ENCODE measurements at places on chromosomes 4 and X.

GRCh38 chr4:108204518-108204917, 35.8 kb upstream of the LEF1 start:
- DNase-seq = no peak

DNA sequence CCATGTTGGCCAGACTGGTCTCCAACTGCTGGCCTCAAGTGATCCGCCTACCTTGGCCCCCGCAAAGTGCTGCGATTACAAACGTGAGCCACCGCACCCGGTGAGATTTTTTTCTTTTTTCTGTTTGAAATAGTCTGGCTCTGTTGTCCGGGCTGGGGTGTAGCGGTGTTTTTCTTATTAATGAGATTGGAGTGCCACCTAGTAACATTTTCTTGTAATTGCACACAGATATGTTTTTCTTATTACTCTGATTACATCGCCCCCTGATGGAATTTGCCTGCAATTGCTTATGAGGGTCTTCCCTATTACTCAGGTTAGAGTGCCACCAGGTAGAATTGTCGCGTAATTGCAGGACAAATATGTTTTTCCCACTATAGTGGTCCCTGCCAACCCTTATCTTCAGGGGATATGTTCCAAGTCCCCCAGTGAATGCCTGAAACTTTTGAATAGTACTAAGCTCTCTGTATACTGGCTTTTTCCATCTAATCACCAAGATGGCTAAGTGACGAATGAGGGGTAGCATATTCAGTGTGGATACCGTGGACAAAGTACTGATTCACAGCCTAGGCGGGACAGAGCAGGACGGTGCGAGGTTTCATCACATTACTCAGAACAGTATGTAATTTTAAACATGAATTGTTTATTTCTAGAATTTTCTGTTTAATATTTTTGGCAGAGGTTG, 8.6 kb upstream of the PDHA1 start:
- peak; percentile 1 for DNase-seq

- no peak for DNase-seq
Measured at GRCh38 chr4:5972571-5972970, 45.7 kb downstream of the C4orf50 start.

DNA sequence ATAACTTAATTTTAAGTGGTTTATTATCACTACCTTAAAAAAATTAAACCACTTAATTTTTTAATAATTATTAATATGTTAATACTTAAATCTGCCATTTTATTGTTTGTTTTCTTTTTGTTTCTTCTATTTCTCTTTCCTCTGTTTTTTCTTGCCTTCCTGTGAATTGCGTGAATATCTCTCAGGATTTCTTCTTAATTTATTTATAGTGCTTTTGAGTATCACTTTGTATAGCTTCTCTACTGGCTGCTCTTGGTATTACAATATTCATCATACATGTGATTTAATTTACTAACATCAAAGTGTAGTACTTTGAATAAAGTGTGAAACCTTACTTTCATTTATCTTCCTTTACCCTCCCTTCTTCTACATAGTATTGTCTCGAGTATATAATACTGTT, 349.5 kb upstream of the CPXCR1 start:
- DNase-seq = no peak

GRCh38 chrX:34848281-34848680, 94.3 kb upstream of the FAM47B start:
- no peak for DNase-seq

GRCh38 chr4:144705601-144706590, 59.9 kb downstream of the HHIP start:
- DNase-seq = no peak

DNA sequence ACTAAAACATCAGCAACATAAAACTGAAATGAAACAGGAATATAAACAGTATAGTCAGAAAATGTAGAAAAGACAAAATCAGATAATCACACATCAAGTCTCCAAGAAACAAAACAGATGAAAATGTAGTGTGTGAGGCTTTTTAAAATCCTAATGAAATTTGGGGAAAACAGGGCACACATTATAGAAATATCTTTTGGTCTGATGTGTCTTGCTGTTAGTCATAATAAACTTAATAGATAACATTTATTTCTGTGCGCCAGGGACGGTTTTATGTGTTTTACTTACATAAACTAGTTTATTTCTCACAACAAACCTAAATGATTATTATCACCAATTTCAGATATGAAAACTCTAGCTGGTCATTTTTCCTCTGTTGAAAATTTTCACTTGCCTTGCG, 293.9 kb upstream of the GATB start:
- DNase-seq = no peak

DNA sequence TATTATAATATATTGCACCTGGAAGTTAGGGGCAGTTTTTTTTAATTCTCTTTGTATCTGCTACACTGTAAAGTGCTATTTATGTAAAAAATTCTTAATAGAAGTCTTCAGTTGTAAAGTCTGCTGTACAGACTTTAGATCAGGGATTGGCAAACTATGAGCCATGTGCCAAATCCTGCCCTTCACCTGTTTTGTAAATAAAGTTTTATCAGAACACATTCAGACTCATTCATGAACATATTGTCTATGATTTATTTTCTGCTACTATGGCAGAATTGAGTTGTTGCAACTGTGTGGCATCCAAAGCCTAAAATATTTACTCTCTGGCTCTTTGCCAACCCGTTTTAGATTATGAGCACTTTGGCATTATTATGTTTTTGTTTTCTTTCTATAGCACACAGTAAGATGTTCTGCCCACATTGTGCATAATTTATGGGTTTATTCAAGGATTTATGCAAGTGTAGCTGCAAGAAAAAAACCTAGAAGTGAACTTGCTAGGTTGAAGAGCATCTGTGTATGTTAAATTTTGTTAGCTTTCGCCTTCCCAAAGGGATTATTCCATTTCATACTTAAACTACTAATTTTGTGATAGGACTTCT, 56.9 kb downstream of the CLCN3 start:
- no peak for DNase-seq

GRCh38 chr4:174658246-174658645, 136.0 kb upstream of the HPGD start:
- DNase-seq = no peak

DNA sequence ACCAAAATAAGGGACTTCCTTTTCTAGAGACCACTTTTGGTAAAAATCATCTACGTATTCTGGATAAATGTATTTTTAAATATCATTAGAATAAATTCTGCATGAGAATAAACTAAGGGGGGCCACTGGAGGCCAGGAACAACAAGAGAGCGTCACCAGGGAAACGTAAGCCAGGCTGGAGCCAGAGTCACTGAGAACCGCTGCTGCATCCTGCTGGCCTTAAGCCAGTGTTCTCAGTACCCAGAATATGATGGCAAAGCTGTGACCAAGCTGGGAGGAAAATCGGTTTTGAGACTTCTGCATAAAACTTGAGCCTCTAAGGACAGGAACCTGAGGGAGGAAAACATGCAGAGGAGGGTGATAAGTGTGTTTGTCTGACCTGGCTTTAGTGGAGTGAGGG, 63.0 kb upstream of the FAM9A start:
- no peak for DNase-seq

- DNase-seq = no peak
Measured at GRCh38 chr4:8150152-8151090, 8.2 kb downstream of the ABLIM2 start.

GRCh38 chrX:51435101-51435500, 61.3 kb downstream of the NUDT11 start:
- no peak for DNase-seq

DNA sequence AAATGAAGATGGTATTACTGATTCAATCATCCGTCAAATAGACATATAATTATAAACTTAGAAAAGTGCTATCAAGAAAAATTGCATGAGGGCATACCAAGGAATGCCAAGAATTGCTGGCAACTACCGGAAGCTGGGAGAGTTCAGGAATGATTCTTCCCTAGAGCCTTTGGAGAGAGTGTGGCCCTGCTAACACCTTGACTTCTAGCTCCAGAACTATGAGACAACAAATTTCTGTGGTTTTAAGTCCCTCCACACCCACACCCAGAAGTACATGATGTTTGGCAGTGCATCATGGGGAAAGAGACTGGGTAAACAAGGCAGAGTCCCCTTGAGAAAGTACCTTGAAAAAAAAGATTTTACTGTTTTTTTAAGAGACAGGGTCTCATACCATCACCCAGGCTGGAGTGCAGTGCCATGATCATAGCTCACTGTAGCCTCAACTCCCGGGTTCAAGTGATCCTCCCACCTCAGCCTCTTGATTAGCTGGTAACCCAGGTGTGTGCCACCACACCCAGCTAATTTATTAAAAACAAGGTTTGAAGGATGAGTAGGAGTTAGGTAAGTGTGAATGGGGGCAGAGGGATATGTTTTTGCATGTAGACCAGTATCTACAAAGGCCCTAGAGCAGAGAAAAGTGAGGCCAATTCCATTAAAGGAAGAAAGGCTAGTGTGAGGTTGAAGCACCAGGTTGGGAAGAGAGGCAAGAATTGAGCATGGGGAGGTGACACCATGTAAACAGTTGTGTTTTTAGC, 53.1 kb downstream of the GSX2 start:
- no peak for DNase-seq

- peak; percentile 23 for DNase-seq
Measured at GRCh38 chr4:140705625-140706275, 50.4 kb downstream of the TBC1D9 start.

DNA sequence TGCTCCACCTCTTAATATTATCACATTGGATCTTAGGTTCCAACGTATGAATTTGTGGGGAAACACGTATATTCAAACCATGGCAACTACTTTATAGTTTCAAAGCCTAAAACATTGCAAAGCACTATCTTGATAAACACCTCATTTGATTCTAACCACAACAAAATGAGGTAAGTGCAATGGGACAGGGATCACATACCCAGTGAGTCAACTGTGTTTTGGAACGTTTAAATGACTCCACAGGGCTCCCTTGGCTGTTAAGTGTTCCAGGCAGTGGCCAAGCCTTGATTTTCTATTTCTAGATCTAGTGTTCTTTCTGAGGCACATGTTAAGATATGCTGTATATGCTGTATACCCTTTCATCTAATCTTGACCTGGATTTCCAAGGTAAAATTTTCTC, 54.5 kb upstream of the C1QTNF7 start:
- no peak for DNase-seq

DNA sequence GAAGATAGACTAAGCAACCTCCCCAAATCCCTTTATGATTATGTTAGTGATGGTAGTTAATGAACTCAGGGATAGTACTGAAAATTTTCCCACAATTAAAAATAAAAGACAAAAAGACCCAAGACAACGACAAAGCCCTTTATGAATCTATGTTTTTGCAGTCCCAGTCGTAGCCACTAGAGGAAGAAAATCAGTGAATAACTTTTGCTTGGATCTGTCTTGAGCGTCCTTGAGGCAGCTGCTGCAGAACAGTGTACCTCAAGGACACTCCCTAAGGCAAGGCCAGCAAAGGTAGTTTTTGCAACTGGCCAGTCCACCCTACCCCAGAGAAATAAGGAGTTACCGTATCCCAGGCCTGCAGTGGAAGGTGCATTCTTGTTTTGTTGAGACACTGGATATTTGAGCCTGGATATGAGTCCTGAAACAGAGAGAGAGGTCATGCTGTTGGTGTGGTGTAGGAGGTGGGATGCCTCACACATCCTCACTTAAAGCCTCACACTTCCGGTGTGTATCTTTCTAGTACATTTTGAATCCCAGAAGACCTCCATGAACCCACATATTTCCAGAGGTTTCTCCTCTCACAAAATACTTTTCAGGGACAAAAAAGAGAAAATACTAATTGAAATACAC, 8.7 kb upstream of the TIMM8A start:
- peak; percentile 31 for DNase-seq

DNA sequence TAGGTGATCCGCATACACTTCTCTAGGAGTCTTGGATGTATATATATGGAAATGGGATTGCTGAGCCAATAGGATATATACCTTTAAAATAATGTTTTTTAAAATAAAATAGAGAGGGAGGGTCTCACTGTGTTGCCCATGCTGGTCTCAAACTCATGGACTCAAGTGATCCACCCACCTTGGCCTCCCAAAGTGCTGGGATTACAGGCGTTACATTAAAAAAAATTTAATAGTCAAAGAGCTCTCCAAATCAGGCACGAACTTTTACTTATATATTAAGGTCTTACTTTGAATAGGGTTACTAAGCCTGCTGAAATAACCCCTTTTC, 109.0 kb downstream of the GNL3L start:
- no peak for DNase-seq

DNA sequence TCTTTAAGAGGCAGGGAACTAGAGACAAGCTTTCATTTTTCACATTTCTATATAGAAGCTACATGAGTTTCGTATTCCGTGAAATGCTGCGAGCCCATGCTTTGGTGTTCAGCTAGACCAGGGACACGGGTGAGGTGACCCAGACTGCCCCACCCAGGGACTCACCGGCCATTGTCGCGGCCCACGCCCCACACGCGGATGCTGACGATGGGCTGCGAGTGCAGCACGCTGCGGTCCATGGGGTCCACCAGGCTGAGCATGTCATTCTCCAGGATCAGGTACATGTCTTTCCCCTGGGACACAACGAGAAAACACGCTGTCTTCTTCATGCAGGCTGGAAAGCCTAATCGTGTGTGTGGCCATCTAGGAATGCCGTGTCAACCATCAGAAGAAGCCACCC, 140.4 kb downstream of the NSUN7 start:
- DNase-seq = no peak

- DNase-seq = no peak
Measured at GRCh38 chrX:13334491-13334890, 14.6 kb upstream of the ATXN3L start.

DNA sequence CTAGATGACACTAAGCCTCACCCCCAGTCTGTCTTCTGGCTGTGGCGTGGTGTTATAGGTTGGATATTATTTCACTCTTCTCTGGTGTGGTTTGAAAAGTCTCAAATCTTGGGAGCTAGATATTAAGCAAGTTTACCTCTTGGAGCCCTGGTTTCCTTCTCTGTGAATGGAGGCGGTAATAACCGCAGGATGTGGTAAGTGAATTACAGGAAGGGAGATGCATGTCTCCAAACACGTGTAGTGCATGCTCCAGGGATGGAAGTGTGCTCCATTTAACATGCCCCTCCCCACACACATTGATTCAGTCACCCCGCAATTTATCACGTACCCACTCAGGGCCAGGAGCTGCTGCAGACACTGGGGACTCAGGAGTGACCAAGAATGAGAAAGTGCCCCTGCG, 4.9 kb downstream of the ZNF275 start:
- no peak for DNase-seq

Measured in SK-N-DZ (cell line).